Right renal pelvis (tissue), 4 donors: ENCODE measurements at places on chromosomes 2 and 18. TPM values are rescaled to one million over a fixed set of nuclear protein-coding genes. Genes with fewer than 3 reads are reported as not detected.

- DNase-seq, result no peak
These were observed 163.1 kb downstream of the TXNL1 start for GRCh38 chr18:56475250-56475649.

- DNase-seq, result no peak
These were observed 43.8 kb downstream of the GBX2 start for GRCh38 chr2:236124182-236124893.

Gene NT5DC4
- polyA plus RNA-seq, result not detected

Gene TMEFF2
- 14.8 TPM for polyA plus RNA-seq

- no peak for DNase-seq
These were observed 46.8 kb upstream of the ANXA4 start for GRCh38 chr2:69694894-69695849.

DNA sequence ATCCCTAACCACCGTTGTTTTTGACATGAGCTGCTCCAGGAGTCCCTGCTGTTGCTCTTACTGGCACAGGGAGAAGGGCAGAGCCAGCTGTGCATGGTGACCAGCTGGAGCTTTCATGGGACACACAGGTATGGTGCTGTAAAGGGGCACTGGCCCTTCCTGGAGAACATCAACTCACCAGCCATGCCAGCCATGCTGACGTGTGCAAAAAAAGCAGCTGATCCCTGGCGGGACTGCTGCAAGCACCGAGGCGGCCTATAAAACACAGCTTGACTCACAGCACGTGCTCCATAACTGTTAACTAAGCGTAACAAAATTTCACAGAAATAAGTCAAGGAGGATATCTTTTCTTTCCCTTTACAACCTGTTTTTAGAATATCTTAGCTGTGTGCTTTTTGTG is 165.1 kb downstream of the TMEM163 start:
- DNase-seq, result no peak

Gene CDKL4
- 0.80 TPM for polyA plus RNA-seq

DNA sequence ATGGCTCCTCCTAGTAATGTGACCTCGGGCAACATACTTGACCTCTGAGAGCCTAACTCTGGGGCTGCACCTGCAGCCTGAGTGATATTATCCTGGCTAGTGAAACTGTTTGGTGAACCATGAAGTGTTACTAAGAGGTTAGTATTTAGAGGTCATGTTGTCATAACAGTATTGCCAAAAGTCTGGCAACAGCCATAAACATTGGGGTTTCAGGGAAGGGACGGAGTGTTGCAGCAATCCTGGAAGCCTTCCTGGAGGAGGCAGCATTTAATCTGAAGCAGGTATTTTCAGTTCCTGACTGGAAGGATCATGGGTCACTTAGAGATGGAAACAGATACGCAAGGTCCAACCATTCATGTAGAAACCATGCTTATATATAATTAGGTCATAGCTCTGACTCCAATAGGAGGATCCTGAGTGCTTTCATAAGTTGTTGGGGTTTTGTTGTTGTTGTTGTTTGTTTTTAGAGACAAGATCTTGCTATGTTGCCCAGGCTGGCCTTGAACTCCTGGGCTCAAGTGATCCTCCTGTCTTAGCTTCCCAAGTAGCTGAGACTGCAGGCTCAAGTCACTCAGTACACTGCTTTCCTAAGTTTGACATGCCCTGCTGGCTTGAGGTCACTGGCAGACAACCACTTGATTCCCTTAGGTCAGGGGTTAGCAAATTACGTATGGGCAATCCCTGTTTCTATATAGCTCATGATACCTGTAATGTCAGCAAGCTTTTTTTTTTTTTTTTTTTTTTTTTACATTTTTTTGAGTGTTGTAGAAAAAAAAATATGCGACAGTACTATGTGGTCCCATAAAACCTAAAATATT is 21.5 kb downstream of the GPR39 start:
- DNase-seq, result no peak

DNA sequence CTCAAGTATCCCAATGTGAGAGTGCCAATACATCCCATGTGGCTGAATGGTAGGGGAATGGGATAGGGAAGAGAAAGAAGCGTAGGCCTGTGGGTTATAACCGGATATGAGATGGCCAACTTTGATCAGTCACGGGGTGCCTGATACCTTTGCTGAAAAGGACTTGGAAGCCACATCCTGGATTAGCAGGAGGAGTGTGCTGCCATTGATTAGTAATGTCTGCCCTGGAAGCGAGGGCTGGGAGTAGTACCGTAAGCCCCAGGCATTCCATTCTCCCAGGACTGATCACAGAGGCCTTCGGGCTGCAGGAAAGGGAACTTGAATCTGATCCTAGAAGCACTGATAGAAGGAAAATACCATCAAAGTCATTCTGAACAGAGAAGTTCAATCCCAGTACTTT is 218.5 kb downstream of the TFCP2L1 start:
- no peak for DNase-seq

Gene TSPYL6
- polyA plus RNA-seq, result 0.04 TPM

Gene REG3A
- not detected for polyA plus RNA-seq

GRCh38 chr2:24382363-24383073 is 22.2 kb upstream of the ITSN2 start:
- DNase-seq, result no peak

Gene CXCR4
- polyA plus RNA-seq, result 52.7 TPM

DNA sequence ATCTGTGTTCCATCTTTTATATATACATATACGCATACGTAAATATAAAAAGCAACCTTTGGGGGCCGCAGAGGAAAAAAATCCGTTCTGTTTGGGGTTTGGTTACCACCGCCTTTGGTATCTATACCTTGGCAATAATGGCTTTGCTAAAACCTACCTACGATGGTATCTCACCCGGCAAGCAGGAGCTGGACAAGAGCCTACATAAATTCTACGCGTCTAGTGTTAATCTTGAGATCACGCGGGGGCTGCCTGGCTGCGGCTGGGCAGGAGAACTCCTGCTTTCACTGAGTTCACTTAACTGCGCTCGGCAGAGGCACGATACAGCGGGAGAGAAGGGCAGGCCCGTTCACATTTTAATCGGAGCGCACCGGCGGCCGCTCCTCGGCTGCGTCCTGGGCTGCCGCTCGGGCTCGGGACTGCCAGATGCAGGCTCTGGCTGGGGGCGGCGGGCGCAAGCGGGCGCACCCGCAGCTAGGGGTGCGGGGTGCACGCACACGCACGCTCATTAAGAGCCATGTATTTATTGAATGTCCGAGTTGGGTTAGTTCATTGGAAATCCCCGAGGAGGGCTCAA is 1.7 kb upstream of the POU3F3 start:
- no peak for DNase-seq

GRCh38 chr2:96811917-96812316 is 4.2 kb upstream of the CNNM3 start:
- no peak for DNase-seq

GRCh38 chr2:144152817-144153271 is 367.1 kb downstream of the ZEB2 start:
- no peak for DNase-seq

Gene COL4A3
- polyA plus RNA-seq, result 57.6 TPM

DNA sequence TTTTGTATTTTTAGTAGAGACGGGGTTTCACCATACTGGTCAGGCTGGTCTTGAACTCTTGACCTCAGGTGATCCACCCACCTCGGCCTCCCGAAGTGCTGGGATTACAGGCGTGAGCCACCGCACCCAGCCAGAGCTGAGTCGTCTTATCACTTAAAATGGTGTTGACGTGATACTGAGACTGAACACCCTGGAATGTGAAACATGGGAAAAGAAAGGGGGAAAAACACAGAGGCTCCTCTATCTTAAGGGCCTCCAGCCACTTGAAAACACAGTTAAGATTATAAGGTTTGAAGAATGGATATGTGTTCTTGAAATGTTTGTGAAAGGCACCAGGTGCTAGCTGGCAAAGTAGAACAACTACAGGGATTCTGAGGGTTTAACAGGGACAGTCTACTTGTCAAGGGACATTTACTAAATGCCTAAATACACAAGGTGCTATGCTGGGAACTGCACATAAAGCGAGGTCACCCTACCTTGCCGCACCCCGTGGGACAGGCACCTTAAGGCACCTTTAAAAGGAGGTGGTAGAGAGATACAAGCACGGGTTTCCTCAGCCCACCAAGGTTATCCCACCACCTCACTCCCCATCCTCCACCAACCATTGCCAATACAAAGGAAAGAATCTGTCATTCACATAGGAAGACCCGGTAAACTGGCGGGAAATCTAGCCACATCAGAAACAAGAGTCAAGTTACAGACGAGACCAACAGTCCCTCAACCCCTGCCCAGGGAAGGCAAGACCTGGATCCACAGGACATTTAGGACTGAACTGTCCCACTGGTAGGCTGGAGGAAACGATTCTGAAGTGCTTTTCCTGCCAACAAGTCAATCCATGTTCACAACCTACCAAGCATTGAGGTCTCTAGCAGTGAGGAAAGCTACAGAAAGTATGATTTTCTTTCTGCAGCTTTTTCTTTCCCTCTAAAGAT is 43.4 kb downstream of the STK39 start:
- no peak for DNase-seq

DNA sequence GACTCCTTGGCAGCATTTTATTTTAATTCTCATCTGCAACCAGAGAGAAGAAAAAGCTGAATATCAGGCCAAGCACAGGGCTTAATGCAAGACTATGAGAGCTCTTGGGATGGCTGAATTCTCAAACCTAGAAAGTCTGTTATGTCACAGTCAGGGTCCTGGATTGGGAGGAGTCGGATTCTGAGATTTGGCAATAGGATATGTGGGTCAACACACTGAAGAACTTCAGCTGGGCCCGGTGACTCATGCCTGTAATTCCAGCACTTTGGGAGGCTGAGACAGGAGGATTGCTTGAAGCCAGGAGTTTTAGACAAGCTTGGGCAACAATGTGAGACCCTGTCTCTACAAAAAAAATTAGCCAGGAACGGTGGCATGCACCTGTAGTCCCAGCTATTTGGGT is 102.4 kb downstream of the COL3A1 start:
- DNase-seq, result no peak

GRCh38 chr2:219429958-219430606 is 4.6 kb upstream of the SPEG start:
- no peak for DNase-seq

Gene PROKR1
- polyA plus RNA-seq, result 0.47 TPM

Gene YIPF4
- polyA plus RNA-seq, result 78.4 TPM

Gene KIAA2012
- 0.13 TPM for polyA plus RNA-seq

GRCh38 chr2:44936715-44937687 is 4.5 kb upstream of the SIX3 start:
- no peak for DNase-seq

DNA sequence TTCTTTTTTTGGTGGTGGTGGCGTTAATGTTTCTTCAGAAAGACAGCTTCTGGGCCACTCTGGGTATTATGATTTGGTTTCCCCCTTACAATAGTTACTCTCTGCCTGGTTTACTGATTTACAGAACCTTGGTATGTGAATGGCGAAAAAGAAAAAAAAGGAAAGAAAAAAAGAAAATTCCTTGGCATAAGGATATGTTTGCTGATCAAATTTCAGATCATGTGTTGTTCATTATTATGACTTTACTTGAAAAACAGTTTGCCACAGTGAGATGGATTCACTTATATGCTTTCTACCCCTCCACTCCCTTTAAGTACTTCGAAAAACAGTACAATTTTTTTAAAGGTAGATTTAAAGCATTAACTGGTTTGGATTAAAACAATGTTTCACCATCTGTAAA is 21.0 kb downstream of the BCL11A start:
- no peak for DNase-seq

- DNase-seq, result no peak
These were observed 562.1 kb downstream of the TMX3 start for GRCh38 chr18:68152770-68153169.

Gene SKOR2
- not detected for polyA plus RNA-seq

Gene RNF144A
- 69.2 TPM for polyA plus RNA-seq
